Amniotic epithelial cell (primary cell): ENCODE measurements at places on chromosomes 13 and 19.

DNA sequence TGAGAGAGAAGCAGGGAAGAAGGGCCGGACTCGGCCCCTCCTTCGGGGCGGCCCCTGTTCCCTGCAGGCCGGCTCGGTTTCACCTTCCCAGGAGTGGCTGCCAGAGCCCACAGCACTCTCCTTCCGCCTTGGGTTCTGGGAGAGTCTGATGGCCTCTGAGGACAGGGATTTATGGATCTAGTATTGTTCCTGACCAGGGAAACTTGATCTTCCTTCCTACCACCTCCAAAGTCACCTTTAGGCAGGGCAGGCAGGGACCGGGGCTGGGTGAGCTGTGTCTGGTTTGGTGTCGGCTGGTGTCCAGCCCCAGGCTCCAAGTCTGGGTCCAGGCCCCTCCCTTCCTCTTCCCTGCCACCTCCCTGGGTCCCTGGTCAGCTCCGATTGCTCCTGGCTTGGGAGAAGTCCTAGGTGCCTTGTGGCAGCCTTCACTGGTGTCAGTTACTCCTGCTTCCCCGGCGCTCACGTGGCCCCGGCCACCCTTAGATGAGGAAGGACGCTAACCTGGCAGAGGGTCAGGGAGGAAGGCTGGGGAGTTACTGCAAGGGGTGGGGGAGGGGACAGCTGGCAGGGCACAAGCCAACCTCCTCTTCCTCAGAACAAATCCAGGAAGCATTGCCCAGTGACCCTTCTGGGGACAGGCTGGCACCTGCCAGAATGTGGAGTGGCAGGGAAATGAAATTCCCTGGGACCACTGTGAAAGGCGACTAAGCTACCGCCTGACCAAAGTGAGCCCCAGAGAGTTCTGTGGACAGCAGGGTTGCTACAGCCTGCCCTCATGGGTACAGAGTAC, 18.8 kb downstream of the RFX1 start:
- no peak for DNase-seq

GRCh38 chr13:23427342-23427843, 6.1 kb downstream of the SACS start:
- DNase-seq: peak; percentile 95

DNA sequence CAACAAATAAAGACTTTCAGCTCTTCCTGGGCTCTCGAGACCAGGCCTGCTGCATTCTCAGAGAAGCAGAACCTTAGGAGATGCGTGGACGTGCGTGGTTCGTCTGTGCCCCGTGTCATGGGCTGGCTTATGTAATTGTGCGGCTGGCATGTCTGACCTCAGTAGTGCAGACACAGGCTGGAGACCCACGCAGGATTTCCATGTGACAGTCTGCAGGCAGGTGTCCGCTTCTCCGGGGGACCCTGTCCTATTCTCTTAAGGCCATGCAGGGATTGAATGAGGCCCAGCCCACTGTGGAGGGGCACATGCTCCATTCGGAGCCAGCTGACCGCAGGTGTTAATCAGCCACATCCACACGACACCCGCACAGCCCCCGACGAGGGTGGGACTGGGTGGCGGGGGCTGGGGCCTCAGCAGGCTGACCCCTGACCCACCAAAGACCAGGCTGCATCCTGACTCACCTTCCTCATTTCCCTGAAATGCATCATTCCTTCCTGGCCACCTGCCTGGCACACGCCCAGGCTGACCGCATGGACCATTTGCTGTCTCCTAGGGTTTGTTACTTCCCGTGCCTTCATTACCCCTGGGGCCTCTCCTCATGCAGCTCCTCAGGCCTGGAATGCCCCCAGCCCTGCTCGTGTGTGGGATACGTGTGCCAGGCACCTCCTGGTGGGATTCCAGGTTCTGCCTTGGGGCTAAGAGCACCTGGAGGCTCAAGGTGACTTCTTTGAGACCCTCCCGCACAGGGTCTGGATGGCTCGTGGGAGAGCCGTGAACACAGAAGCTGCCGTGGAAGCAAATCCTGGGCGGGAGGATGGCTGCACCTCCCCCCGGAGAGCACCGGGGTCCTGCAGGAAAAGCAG, 10.7 kb upstream of the MCF2L start:
- no peak for DNase-seq

DNA sequence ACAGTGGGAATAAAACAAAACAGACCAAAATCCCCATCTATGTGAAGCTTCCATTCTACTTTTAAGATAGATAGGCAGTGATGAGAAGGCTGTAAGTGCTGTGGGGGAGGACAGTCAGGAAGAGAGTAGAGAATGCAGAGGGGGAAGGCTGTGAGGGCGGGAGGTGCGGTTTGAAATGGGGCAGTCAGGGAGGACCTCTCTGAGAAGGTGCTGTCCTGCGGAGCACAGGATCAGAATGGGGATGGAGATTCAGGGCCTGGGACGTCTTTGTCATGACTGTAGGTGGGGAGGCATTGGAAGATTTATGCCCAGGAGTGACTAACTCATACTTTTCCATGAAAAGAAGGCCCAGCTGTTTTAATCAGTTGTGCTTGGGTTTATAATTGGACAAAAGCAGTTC, 3.9 kb upstream of the GPR183 start:
- DNase-seq: peak; percentile 64

- DNase-seq: peak; percentile 82
These were observed 52.7 kb downstream of the TRPM4 start for GRCh38 chr19:49210108-49210900.

DNA sequence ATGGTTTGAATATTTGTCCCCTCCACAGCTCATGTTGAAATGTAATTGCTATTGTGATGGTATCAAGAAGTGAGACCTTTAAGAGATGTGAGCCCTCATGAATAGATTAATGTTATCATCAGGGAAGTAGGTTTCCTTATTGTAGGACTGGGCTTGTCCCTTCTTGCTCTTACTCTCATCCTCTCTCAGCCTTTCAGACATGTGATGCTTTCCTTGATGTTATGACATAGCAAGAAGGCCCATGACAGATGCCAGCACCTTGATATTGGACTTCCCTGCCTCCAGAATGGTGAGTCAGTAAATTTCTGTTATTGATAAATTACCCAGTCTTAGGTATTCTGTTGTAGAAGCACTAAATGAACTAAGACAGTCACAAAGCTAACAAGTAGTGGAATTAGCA, 5.7 kb upstream of the ZMYM2 start:
- no peak for DNase-seq

DNA sequence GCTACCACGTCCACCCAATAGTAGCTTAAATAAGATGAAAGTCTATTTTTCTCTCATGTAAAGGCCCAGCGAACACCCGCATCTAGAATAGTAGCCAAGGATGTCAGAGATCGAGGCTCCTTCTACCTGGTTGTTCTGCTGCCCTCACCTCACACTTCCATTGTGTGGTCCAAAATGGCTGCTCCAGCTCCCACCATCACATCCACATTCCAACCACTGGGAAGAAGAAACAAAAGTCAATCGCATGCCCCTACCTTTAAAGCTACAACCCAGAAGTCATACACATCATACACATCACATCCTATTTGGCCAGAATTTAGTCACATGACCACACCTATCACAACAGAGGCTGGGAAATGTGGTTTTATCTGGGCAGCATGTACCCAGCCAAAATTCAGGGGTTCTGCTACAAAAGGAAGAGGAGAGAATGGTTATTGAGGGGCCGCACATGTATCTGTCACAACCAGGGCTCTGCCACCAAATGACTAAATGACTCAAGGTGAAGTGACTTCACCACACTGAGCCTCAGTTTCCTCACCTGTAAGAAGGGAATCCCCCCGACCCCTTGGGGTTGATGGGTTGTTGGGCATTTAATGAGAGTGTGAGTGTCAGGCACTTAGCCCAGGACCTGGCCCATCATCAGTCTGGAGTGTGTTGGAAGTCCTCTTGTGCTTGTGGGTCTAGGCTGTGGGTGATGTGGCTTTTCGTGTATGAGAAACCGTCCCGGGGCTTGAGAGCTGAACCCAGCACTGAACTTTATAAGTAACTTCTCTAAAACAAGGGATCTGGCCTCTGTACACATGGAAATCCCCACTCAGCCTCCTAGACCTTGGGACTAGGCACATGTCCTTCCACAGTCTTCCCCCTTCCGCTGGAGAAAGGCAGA, 10.2 kb upstream of the CBLC start:
- no peak for DNase-seq

DNA sequence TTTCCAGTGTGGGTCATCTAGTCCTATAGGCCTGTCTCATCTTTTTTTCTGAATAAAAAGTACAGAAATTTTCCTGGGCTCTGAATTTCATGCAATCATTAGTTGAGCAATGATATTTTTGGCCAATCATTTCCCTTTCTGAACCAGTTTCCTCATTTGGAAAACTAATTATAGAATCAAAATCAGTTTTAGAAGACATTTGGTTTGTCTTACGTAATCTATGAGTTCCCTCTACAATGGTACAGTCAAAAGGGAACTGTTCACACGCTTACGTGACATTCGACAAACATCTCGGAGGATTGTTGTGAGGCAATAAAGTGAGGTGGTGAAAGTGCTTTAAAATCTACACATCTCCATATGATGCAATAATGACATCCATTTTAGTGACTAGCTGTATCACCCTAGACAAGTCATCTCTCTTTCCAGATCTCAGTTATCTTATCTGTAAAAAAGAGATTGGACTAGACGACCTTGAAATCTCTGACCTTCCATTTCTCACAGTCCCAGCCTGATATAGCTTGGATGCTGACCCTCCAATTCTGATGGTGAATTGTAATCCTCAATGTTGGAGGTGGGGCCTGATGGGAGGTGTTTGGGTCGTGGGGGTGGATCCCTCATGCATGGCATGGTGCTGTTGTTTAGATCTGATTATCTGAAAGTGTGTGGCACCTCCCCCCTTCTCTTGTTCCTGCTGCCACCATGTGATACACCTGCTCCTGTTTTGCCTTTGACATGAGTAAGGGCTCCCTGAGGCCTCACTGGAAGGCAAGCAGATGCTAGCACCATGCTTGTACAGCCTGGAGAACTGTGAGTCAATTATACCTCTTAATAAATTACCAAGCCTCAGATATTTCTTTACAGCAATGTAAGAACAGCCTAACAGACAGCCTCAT, 26.7 kb downstream of the FLT1 start:
- peak; percentile 35 for DNase-seq

DNA sequence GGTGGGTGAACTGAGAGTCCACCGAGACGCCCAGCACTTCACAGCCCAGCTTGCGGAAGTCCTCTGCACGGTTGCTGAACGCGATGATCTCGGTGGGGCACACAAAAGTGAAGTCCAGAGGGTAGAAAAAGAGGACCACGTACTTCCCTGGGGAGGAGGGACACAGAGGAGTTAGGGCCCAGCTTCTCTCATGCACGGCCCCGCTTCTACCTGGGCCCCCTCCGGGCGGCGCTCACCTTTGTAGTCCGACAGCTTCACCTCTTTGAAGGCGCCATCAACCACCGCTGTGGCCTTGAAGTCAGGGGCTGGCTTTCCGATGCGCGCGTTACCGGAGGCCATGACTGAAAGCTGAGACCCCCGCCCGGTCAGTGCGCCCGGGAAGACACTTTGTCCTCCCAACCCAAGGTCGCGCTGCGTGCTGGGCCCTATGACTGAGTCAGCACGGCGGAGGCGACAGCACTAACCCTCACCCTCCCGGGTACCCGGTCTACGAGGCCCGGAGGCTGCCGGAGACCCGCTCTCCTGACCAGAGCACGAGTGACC, 606 bp downstream of the PRDX2 start:
- no peak for DNase-seq

DNA sequence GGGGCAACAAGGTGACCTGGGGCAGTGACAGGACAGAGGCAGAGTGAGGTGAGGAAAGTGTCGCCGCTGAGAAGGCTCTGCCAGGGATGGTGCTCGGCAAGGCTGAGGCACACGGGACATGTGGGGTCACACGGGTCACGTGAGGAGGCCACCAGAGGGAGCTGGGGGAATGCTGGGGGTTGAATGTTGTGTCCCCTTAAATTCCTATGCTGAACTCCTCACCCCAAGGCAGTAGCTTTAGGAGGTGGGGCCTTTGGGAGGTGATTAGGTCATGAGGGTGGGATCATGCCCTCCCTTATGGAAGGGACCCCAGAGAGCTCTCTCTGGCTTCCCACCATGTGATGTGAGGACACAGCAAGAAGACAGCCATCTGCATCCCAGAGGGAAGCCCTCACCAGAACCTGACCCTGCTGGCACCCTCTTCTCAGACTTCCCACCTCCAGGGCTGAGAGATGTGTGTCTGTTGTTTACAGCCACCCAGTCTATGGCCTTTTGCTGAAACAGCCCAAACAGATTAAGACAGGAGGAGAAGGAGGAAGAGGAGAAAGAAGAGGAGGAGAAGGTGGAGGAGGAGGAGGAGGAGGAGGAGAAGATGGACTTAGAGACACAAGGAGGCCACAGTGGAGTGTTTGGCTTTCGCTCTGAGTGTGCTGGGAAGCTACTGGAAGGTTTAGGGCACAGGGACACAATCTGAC, 35.4 kb downstream of the RFX2 start:
- DNase-seq: no peak

DNA sequence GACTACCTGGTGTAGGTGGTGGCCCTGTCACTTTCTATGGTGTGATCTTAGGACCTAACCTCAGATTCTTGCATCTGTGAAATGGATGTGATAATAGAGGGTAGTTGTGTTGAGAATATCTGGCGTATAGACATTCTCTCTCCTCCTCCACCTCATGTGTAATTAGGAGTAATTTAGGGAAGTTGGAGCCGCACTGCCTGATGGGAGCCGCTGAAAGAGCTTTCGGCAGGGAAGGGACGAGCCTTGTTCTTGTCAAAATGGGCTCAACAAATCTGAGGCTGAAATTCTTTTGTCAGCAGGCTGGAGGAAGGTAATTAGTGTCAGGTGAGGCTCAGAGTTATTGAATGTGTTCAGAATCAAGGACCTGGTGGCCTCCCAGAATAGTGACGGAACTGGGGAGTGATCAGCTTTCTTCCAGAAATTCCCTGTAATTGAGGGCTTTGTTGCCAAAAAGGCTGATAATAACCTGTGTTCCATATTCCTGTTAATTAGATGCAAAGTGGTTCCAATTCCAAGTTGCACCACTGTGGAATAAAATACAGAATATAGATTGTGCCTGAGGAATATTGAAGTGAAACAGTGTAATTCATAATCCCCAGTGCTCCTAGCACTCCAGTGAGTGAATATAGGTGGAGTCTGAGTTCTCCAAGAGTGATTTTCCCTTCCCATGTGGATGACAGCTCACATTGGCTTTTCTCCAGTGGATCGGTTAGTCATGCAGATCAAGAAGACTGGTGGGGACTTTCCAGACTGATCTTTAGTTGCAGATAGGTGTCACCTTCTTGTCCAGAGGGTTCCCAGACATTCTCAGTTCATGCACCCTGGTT, 47.5 kb downstream of the SPATA13 start:
- DNase-seq: peak; percentile 85

GRCh38 chr19:11964496-11964857, 363 bp upstream of the ZNF763 start:
- DNase-seq: no peak

DNA sequence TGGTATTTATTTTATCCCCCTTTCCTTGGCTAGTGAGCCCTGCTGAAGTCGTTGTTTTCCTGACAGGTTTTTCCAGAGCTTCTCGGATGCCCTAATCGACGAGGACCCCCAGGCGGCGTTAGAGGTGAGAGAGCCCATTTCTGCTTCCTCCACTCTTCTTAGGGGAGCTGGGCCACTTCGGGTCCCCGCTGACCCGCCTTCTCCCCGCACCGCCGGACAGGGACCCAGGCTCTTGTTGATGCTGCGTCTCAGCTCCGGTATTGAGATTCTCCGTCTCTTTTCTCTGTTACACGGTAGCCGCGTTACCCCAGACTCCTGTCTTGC, 306 bp downstream of the SUGT1 start:
- no peak for DNase-seq

- no peak for DNase-seq
These were observed 1235.2 kb upstream of the SLC10A2 start for GRCh38 chr13:104301171-104301975.

- DNase-seq: peak; percentile 86
These were observed 4.4 kb upstream of the SBK3 start for GRCh38 chr19:55549500-55550320.
